Stimulated activated CD8-positive, alpha-beta memory T cell treated with anti-CD3 and anti-CD28 coated beads, Interleukin-7, amount 100 ng/mL, for 1 hour (primary cell): ENCODE measurements at places on chromosomes 7 and 10.

- no peak for DNase-seq
Measured at GRCh38 chr7:140689199-140690152, 7.0 kb upstream of the NDUFB2 start.

GRCh38 chr7:106625678-106626301 is 35.2 kb downstream of the CCDC71L start:
- DNase-seq: no peak

GRCh38 chr10:122018951-122019413 is 30.0 kb downstream of the TACC2 start:
- no peak for DNase-seq

DNA sequence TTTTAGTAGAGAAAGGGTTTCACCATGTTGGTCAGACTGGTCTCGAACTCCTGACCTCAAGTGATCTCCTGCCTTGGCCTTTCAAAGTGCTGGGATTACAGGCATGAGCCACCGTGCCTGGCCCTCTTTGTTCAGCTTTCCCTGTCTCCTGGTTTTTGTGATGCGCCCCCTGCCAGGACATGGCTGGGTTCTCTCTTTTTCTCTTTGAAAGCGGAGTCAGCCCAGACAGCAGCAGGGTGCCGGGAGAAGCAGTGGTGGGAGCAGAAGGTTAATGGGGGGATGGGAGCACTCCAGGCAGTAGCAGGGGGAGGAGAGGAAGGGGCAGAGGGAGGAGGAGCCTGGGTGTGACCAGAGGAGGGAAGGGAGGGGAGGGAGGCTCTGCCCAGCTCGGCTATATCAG is 1.8 kb downstream of the MUC3A start:
- DNase-seq: no peak

DNA sequence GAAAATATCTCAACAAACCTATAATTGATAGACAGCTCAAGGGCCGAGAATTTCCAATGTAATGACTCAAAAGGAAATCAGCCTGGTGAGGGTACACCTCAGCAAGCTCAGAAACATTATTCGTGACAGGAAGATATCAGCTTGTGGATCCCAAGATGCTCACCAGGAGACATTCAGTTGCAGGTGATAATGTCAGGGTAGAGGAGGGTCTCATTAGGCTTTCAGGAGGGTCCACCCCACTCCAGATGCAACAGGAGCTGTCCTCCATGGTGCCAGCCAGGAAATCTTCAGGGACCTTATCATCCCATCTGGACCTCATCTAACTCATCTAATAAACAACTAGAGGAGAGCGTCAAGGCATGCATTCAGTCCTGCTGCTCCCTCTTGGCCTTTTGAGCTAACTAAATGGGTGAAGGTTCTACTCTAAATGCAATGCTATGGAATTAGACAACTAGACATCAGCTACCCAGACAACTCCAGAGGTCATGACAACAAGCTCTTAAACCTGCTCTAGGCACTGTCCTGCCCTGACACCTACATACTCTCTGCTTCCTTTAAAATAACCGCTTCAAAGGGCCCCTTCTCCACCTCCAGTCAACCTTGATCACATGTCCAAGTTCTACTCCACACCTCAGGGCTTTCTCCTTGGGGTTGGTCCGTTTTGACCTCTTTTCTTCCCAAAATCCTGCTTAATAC is 4.3 kb upstream of the GIMAP5 start:
- no peak for DNase-seq

- DNase-seq: no peak
Measured at GRCh38 chr7:80826520-80827238, 92.2 kb downstream of the SEMA3C start.

- DNase-seq: no peak
Measured at GRCh38 chr10:118276204-118276603, 65.9 kb downstream of the FAM204A start.

DNA sequence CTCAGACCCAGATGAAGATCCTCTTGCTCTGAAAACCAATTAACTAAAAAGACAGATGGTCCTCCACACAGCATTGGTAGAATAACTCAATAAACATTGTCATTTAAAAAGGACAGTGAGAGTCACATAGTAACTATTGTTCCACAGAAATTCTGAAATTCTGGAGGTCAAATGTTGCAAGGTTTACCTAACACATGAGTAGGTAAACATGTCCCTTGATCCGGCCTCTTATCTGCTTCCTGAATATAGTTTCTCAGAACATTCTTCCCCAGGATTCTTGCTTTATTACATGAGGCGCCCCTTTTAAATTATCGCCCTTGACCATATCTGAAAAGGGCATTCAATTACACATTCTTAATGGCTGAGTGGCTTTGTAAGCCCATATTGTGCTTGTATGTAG is 270.7 kb downstream of the SEMA3D start:
- DNase-seq: no peak

- peak; percentile 37 for DNase-seq
Measured at GRCh38 chr10:71383972-71384687, 12.6 kb upstream of the CDH23 start.

GRCh38 chr7:83178066-83178465 is 15.4 kb upstream of the PCLO start:
- no peak for DNase-seq

- no peak for DNase-seq
Measured at GRCh38 chr10:35092851-35093250, 2.7 kb upstream of the CUL2 start.

DNA sequence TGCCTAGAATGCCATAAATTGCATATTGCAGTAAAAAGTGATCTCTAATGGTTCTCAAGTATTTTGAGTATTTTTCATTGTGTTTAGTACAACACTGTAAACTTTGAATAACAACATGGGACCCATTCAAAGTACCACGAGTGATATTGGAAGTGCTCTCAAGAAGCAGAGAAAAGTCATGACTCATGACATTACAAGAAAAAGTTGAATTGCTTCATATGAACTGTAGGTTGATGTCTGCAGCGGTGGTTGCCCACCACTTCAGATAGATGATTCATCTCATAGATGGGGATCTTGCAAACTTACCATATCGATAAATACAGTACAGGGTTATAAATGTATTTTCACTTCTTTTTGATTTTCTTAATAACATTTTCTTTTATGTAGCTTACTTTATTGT is 33.9 kb downstream of the ENTPD1 start:
- DNase-seq: no peak

- no peak for DNase-seq
Measured at GRCh38 chr7:78953090-78953489, 500.4 kb downstream of the MAGI2 start.

DNA sequence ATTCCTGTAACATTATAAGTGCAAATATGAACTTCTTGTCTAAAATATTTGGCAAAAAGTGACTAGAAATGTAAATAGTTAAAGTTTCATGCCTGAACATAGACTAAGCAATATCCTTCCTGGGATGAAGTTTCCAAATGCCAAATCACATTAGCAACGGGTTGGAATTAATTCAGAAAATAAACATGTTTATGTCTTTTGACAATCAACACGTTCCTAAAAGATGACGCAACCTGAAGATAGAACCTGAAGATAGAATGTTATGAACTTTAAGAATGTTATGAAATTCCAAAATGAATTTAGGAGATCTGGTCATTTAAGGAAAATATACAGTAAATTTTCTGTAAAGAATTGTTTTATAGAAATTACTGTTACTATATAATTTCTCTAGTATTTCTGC is 9.2 kb downstream of the LAMB4 start:
- no peak for DNase-seq

DNA sequence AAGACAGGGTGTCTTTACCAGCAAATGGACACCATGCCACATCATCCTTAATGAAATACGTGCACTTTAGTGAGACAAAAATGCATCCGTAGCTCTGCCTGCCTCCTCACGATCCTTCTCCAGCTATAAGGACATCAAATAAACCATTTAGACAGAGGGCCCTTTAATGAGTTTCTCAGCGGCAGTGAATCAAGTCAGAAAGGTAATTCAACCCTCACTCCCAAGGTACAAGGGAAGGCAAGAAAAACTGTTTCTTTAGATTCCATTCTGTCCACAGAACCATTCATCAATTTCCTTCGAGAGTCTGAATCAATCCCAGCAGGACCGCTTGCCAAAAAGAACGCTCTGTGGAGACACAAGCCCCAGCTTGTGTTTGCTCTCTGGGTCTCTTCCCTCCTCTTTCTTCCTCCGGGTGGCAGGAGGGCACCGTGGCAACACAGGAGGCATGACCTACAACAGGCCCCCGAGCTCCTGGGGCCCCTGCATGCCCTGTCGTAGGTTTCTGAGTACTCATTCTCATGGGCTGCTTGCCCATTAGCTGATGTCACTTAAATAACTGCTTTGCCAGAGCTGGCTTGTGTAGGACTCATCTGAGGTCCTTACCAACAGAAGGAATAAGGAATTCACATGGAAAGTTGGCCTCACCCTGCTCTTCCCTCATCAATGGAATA is 297.8 kb upstream of the PRKCQ start:
- no peak for DNase-seq

DNA sequence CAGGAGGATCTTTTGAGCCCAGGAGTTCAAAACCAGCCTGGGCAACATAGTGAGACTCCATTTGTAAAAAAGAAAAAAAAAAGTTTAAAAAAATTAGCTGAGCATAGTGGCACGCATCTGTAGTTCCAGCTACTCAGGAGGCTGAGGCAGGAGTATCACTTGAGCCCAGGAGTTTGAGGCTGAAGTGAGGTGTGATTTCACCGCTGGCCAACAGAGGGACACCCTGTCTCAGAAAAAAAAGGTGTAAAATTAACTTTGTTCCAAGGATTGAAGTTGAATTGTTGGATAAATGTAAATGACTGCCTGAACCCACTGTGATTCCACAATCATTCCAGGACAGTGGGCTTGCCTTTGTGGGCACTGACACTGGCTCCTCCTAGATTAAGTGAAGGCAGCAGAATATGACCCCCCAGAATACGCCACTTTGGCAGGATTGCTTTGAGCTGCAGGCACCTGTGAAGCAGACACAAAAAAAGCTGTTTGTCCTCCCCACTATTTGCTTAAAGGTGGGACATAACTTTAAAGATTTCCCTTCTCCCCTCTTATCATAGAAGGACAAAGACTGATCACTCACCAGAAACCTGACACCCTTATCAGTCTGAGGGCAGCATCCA is 57.2 kb upstream of the FOXI2 start:
- no peak for DNase-seq

GRCh38 chr7:151505433-151505832 is 14.3 kb downstream of the RHEB start:
- no peak for DNase-seq
